ENCODE measurements at places on chromosomes 4 and X.

- no peak for DNase-seq
Measured at GRCh38 chrX:41828826-41829225, 94.5 kb downstream of the CASK start.

DNA sequence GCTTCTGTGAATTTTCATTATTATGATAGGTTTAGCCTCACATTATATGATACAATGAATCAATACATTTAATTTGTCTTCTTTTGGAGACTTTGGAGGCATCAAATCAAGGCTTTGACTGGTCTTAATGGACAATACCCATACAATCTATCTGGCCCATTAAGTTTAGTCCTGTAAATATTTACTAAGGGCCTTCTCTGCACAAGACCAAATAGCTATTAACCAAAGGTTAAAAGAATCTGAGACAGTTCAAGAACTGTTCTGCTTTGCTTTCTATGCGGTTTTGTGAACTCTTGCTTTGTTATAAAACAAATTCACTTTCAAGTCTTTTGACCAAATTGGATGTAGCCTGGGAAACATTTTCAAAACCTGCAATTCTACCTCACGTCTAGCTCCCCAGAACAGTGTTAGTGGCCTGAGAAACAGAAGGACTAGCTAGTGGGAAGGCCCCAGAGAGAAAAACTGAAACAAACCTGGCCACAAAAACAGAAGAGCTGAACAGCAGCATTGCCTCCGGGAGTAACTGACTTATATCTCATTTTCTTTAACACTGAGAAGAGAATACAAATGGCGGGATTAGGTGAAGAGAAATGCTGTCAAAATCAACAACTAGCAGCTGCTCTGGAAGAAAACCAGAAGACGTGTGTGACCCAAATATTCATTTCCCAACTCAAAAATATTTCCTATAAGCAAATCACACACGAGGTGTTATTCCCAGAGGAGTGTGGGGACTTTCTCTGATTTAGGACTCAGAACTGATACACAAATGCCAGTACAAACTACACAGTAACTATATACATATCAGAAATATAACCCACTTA, 548 bp downstream of the TLR1 start:
- no peak for DNase-seq

- peak; percentile 72 for DNase-seq
Measured at GRCh38 chr4:124262211-124263179, 450.0 kb downstream of the ANKRD50 start.

- peak; percentile 92 for DNase-seq
Measured at GRCh38 chr4:15457406-15458201, 12.1 kb upstream of the CC2D2A start.

GRCh38 chrX:21657318-21658151, 595 bp downstream of the KLHL34 start:
- no peak for DNase-seq

GRCh38 chr4:55524844-55525571, 21.7 kb downstream of the CLOCK start:
- DNase-seq = no peak

DNA sequence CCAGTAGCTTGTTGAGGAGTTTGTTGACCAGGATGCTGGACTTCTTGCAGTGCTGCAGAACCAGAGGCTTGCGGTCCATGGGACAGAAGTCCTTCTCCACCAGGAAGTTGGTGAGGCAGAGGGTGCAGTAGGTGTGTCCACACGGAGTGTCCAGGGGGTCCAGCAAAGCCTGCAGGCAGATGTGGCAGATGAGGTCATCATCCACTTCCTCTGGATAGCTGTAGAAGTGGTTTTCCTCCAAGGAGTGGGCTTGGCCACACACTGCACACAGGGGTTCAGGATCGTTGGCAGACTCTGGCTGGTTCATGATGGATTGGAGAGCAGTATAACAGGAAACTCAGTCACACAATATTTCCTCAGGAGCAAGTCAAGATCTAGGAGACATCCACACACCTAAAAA, 17.6 kb downstream of the LNX1 start:
- DNase-seq = no peak

GRCh38 chrX:115393271-115393670, 103.8 kb downstream of the LUZP4 start:
- DNase-seq = no peak

GRCh38 chr4:145341381-145341780, 140.3 kb upstream of the SMAD1 start:
- DNase-seq = no peak

- DNase-seq = no peak
Measured at GRCh38 chr4:134585972-134586371, 384.4 kb upstream of the PABPC4L start.

DNA sequence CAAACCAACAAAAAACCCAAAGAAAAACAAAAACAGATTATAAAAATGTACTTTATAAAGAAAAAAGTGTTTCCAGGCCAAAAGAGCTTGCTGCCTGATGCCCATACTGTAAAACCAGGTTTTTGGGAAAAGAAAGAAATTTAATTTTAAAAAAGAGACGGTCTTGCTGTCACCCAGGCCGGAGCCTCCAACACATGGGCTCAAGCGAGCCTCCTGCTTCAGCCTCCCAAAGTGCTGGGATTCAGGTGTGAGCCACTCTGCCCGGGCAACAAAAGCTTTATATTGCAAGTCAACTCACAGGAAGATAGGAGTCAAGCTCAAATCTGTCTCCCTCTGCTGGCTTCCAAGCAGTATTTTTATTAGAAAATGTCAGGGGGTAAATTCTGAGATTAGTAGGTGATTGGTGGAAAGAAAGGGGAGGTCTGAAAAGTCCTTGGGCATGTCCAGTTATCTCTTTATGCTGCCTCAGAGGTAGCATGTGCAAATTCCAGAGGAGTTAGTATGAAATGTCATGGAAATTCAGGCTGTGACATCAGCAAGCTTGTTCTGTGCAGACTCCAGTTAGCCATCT, 39.4 kb downstream of the MGST2 start:
- no peak for DNase-seq

DNA sequence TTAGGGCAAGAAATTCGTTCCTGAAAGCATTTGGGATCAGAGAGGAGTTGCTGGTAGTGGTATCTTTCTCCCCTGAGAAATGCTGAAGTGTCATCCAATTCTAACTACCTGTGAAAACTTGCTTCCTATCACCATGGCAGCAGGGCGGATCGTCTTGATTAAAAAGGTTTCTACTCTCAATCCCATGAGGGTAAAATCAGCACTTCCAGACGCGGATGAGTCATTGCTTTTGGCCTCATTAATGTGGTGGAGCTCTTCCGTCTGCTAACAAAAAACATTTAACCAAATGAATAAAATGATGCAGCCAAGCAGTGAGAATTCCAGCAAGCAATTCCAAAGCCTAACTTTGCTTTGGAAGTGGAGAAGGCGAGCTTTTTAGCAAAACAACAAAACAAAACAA, 325.6 kb downstream of the CAMK2D start:
- DNase-seq = peak; percentile 83

DNA sequence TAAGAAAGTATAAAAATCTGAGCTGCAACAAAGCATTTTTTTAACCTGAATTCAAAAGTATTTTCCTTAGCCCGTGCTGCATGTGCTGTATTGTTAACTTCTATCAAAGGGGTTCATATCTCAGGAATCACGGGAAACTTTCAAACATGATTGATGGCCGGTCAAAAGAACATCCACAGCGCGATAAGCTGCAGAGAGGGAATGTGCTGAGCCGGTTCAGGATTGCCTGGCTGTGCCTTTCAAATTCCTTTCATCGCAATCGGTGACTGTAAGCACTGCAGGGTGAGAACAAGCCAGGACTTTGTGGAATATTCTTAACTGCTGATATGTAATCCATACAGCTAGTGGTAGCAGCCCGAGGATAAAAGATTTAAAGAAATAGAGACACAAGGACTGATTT, 210.9 kb upstream of the NOCT start:
- no peak for DNase-seq

DNA sequence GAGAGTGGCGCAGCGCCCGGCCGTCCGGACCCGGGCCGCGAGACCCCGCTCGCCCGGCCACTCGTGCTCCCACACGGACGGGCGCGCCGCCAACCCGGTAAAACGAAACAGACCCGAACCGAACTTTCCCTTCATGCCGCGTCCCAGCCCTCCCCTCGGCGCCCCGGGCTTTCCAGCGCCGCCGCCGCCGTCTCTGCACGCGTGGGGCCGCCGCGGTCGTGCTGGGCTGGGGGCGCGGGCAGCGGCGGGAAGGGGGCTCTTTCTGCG, 222 bp downstream of the SMAD1 start:
- no peak for DNase-seq

DNA sequence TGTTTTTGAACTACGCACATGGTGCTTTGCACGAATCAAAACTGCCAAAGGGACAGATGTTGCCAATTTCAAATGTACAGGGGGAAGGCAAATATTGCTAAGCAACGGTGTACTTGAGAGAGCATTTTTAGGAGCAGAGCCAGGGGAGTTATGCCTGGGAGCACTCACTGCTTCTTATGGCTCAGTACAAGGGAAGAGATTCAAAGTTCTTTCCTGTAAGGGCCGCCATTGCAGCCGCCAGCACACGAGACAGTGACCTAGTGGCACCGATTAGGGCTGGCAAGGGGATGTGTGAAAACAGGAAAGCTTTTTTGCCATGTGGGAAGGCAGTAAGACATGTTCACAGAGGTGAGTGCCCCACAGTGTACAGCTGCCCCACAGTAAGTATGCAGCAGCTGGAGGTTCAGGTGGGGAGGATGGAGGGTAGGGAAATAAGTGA, 133.8 kb downstream of the AFF1 start:
- DNase-seq = no peak

GRCh38 chrX:78024349-78025059, 55.1 kb upstream of the PGAM4 start:
- no peak for DNase-seq

- DNase-seq = peak; percentile 34
Measured at GRCh38 chrX:66731398-66731797, 92.5 kb upstream of the EDA2R start.

- no peak for DNase-seq
Measured at GRCh38 chr4:87499403-87500091, 29.6 kb downstream of the SPARCL1 start.
